Stimulated activated CD8-positive, alpha-beta memory T cell treated with anti-CD3 and anti-CD28 coated beads, Interleukin-4, amount 100 ng/mL, for 1 hour (primary cell): ENCODE measurements at places on chromosomes 1 and 21.

- DNase-seq = no peak
Measured at GRCh38 chr1:243554686-243555085, 295.4 kb downstream of the AKT3 start.

DNA sequence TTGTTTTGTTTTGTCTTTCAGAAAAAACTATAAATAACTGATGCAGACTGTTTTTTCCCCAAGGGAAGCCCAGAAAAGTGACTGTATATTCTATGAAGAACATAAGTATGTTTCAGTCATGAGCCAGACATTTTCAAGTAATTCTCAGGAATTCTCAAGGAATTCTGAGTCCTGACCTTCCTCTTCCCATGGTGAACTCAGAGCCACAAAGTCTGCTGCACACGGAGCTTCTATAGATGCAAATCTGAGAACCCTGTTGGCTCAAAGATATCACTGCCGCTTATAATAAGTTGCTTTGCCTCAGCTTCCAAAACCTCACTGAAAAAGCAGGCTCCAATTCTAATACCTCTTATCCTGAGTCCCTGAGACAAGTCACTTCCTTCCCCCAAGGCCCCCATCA is 418.5 kb upstream of the RUNX1 start:
- no peak for DNase-seq

DNA sequence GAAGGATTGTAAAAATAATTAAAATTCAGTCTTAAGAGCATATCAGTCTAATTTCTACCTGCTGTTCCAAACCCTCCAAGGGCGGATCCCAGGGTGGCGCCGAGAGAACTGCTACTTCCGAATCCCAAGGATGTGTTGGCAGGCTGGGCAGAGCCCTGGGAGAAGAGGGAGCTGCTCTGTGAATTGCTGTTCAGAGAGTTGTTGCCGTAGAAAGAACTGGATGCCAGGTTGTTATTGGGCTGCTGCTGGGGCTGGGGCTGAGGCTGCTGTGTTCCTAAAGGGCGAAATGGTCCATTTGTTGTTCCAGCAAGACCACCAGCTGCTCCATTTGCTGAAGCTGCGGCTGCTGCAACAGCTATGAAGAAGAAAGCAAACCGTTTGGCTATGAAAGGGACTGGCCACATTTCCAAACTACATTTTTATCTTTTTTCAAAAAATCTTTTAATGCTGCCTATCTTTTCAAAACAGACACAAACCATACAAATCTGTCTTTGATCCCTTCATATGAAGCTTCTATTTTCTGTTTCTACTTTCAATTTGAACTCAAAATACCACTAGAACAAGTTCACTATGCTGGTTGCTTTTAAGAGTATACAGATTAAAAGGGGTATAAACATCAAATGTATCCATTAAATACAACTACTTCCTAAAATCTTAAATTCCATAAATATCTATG is 57.5 kb upstream of the SDC3 start:
- DNase-seq = no peak

- DNase-seq = no peak
Measured at GRCh38 chr1:184443624-184444023, 56.8 kb downstream of the C1orf21 start.

GRCh38 chr1:164583835-164584539 is 25.0 kb downstream of the PBX1 start:
- DNase-seq = no peak

GRCh38 chr1:216014086-216014485 is 409.2 kb downstream of the USH2A start:
- no peak for DNase-seq

DNA sequence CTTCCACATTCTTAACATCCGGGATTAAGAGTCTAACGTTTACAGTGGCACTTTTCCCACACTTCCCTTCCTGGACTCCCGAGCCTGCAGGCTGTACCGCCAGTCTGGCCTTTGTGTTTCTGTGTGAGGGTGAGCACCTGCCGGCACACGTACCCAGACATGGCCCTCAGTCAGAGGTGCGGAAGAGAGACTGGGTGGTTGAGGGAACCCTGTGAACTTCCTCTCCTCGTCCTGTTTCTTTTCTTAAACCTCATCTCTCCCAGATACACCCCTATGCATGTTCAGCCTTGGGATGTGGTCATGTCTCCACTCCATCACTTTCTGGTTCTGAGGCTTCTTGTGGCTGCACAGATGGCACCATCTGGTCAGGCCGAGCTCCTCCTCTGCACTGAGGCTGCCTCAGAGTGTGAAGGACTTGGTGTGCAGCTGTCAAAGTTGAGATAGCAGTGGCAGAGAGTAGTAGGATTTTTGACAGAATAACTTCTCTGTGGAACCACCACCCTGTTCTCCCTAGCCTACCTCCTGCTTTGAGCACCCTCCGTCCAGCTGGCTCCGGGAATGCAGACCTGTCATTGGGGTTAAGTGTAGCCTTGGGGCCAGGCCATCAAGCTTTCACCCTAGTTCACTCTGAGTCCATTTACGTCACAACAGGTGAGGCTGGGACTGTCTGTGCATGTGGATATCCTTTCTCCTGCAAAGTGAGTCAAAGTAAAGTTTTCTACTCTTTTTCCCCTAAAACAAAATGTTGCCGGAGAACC is 31.4 kb downstream of the VASH2 start:
- DNase-seq = no peak

DNA sequence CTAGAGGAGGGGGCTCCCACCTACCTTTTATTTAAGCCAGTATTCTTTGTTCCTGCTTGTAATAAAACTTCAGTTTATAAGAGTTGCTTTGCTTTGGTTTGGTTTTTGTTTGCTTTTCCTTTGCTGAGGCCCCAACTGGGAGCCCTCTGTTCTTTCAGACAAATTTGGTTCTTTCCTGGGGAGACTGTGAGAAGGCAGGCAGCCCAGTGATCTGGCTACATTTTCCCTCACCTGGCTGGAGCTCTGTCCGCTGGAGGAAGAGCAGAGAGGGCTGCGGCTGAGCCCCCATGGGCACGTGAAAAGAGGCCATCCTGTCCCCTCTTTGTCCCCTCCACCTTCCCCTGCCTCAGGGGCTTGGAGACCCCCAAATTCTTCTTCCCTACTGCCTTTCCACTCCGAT is 7.3 kb upstream of the SFN start:
- DNase-seq = no peak

DNA sequence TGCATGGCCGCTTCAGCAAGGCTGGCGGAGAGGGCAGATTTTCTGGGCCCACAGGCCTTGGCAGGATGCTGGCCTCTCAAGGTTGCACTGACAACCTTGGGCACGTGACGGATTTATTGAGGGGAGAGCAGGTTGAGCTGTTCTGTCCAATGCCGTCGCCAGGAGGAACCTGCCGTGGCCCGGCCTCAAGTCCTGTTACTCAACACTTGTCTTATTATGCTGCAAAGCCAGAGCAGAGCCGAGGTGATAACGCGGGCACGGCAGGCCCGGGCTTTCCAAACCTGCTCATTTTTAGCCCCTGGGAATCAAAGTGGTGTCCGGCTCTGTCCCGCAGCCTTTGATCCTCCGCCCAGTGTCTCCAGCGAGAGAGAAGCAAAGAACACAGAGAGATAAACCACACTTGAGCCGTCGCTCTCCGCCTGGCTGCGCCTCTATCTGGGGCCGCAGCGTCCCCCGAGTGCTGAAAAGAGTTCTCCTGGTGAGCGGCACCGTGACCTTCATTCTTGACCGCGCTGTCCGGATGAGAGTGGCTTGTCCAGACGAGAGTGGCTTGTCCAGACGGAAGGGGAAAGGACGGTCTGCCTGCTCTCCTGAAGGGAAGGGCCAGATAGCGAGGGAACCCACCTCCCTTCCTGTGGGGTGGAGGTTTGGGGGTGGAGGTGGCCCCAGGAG is 162.3 kb upstream of the ARHGEF16 start:
- DNase-seq = no peak

DNA sequence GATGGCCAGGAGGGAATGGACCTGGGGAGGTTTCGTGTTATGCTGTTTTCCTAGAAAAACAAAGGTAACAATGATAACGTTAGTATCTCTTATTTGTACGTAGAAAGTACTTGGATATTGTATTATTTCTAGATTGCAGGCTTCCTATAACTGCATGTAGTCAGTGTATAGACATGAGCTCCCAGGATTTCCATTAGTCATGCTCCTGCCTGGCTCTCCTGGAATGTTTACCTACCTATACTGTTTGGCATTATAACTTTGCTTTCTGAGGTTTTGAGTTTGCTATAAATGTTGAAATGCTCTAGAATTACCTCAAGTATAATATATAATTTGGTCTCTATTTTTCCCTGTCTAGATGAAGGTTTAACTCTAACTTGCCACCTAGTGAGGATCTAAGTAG is 66.1 kb downstream of the TTC3 start:
- no peak for DNase-seq

- DNase-seq = no peak
Measured at GRCh38 chr1:221778535-221779142, 36.8 kb upstream of the DUSP10 start.

DNA sequence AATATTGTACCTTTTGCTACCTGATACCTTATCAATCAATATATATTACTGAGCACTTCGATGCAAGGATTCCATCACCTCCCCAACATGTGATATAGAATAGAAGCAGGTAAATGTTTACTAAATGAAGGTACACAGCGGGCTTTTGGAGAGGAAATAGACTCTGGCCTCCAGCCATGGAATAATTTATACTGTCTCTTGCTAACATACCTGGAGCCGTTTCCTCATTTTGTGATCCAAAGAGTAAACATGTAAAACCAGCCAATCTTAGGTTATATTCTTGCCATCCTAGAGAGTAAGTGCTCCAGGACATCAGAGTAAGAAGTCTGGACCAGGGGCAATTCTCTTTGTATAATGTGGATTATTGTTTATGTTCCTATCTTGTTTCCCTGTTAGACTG is 39.4 kb downstream of the NDUFS5 start:
- DNase-seq = no peak

DNA sequence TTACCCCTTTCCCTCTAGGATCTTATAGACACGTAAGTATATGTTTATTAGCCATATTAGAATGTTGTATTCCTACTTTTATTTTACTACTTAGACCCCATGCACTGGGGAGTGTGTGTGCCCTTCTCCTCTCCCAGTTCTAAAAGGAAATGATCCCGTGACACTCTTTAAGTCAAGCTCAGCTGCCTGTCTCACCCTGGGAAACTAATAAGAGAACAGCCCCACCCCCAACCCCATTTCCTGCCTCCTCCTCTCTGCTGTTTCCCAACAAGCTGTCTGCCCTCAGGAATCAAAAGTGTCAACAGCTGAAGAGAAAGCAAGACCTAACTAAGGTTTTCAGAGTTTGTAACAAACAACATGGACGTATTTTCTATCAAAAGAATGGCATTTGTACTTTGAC is 92.6 kb upstream of the VAV3 start:
- DNase-seq = no peak

DNA sequence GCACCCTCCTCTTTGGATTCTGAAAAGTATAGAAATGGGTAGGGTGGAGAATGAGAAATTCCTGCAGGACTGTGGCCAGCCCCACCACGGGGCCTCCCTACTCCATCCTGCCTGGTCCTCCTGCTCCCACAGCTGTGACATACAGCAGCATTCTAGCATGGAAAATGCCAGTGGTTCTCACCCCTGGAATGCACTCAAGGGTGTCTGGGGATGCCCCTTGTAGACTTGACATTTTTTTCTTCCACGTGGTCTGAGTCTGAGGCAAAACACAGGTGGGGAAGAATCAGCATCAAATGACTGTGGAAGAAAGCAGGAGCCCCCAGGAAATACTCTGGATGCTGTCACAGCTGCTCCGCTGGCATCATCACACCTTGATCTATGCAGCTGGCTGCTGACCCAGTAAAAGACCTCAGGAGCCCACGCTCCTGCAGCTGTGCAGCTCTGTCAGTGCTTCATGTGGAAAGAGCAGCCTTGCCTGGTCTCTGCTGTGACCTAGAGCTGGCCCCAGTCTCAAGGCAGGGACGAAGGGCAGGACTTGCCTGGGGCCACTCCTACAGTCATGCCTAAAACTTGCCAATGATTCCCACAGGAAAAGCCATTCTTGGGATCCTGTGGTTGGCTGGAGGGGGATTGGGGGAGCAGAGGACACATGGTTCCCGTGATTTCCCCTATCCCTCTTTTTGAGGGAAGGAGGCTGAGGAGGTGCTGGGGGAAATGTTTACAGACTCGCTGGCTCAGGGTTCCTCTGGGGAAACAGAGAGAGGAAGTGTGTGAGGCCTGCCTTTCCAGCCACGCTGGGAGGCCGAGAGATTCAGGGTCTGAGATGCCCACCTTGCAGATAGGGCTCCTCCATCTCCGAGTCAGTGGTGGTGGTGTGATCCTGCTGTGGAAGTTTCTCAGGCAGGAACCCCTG is 10.8 kb upstream of the A3GALT2 start:
- DNase-seq = no peak
